ENCODE measurements at places on chromosomes 4 and X. TPM values are rescaled to one million over a fixed set of nuclear protein-coding genes. Genes with fewer than 3 reads are reported as not detected.

PGAM4 gene
- total RNA-seq = not detected

HERC5 gene
- total RNA-seq = 6.2 TPM

CTAG1A gene
- not detected for total RNA-seq

KLHL15 gene
- total RNA-seq = 3.2 TPM

CXXC4 gene
- total RNA-seq = not detected

HPGD gene
- total RNA-seq = not detected

P2RY8 gene
- 0.67 TPM for total RNA-seq

TCP11X2 gene
- not detected for total RNA-seq

STOX2 gene
- 2.3 TPM for total RNA-seq

PPBP gene
- not detected for total RNA-seq

CENPC gene
- total RNA-seq = 8.7 TPM

ZNF630 gene
- total RNA-seq = 1.5 TPM

MSX1 gene
- total RNA-seq = 21.0 TPM

RBM47 gene
- 0.07 TPM for total RNA-seq

PABPC4L gene
- total RNA-seq = 0.79 TPM

CT45A2 gene
- total RNA-seq = not detected

SOD3 gene
- total RNA-seq = 0.07 TPM

MAGEB10 gene
- not detected for total RNA-seq

HPGDS gene
- not detected for total RNA-seq

NSUN7 gene
- 0.87 TPM for total RNA-seq

RXFP1 gene
- not detected for total RNA-seq

GAGE2A gene
- total RNA-seq = not detected

SLC34A2 gene
- not detected for total RNA-seq

FAT1 gene
- 1.6 TPM for total RNA-seq

MPC1L gene
- not detected for total RNA-seq

CXCL10 gene
- 3.6 TPM for total RNA-seq

FATE1 gene
- total RNA-seq = not detected

CTAG1B gene
- not detected for total RNA-seq

SPANXN4 gene
- not detected for total RNA-seq

ZNF674 gene
- total RNA-seq = 3.4 TPM

HEPH gene
- total RNA-seq = 1.5 TPM

HSFX2 gene
- total RNA-seq = not detected

ETDB gene
- not detected for total RNA-seq

NDP gene
- not detected for total RNA-seq

ZXDA gene
- total RNA-seq = 4.9 TPM

AREG gene
- total RNA-seq = 0.74 TPM

TMSB15C gene
- total RNA-seq = 1.3 TPM

XPNPEP2 gene
- not detected for total RNA-seq

CENPI gene
- total RNA-seq = 17.7 TPM

CHRNA9 gene
- total RNA-seq = not detected

VCX gene
- total RNA-seq = not detected

SPATA4 gene
- not detected for total RNA-seq

TBX22 gene
- total RNA-seq = not detected

MAPK10 gene
- total RNA-seq = 0.07 TPM

CT83 gene
- not detected for total RNA-seq

SEPTIN6 gene
- 13.8 TPM for total RNA-seq

ODAPH gene
- not detected for total RNA-seq

RAB33A gene
- total RNA-seq = 0.49 TPM

CXCL13 gene
- total RNA-seq = not detected

SLC6A8 gene
- total RNA-seq = 2.0 TPM

All from mammary microvascular endothelial cell (primary cell).